ENCODE measurements at places on chromosomes 11 and 22.

DNA sequence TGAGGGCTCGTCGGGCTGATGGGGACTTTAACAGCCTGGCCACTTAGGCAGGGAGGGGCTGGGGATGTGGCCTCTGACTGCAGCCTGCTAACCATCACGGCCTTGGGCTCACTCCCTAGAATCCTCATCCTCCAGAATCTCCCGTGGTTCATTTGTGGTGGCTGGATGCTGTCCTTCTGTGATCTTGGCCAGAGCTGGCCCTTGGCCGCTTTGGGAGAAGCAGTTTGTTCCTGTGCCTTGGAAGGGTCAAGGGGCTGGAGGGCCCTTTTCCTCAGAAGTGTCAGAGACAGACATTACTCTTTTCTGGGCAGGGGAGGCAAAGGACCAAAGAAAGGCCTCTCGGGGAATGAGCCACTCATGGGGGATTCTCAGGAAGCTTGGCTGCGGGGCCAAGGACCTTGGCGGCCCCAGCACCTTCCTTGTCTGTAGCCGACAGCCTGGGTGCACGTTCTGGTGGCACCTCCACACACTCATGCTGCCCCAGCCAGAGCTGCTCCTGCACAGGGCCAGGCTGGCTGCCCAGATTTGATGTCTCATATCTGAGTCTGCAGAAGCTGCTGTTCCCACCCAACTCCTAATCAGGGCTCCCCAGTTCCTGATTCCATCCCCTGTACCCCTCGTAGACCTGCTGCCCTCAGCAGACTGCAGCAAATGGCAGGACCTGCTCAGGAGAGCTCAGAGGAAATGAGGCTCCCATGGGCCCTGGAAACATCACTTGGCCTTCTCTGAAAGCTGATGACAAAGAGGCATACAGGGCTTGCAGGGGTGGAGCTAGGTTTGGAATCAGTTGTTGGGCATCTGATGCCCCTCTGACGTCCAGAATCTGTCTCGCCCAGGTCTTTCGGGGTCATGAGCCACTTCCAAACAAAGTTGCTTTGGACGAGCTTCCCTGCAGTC lies 107.7 kb downstream of the CTTN start:
- no peak for DNase-seq

- no peak for DNase-seq
Measured at GRCh38 chr11:126534141-126534805, 178.8 kb downstream of the ST3GAL4 start.

- DNase-seq: no peak
Measured at GRCh38 chr22:31091106-31091975, 10.2 kb downstream of the SMTN start.

GRCh38 chr11:68213135-68213515 lies at the start of gene KMT5B:
Gene KMT5B (minus strand): TSS chr11:68213296. CDS start chr11:68190076, 23,220 bp downstream.
- peak; percentile 33 for DNase-seq

DNA sequence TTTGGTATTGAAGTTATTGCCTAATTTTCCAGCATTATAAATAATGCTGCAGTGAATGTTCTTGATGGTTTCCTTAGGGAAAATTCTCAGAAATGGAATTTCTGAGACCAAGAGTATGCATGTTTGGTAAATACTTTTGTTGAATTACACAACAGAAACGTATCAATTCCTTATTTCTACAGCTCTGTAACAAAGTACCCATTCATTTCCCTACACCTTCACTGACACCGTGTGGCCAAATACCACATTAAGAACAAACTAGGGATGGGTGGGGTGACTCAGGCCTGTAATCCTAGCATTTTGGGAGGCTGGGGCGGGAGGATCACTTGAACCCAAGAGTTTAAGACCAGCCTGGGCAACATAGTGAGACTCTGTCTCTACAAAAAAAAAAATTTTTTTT lies 21.8 kb downstream of the MCAM start:
- DNase-seq: no peak

- DNase-seq: no peak
Measured at GRCh38 chr11:107494055-107494454, 36.4 kb upstream of the CWF19L2 start.

DNA sequence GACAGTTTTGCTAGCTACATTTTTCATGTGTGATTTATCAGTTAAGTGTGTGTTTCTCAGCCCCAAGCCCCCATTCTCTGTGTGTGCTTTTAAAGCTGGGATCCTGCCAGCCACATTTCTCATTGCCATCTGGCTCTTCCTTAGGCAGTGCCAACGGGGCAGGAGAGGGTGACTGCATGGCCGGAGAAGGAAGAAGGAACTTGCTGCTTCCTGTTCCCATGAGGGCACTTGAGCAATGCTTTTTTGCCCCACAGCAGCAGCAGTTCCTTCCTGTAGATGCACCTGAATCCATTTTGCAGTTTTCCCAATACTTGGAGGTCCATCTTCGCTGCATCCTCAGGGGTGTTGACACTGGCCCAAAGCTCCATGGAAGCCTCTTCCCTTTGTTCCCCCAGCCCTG lies 37.5 kb downstream of the TNRC6B start:
- no peak for DNase-seq

- DNase-seq: no peak
Measured at GRCh38 chr22:22740560-22741276, 96.3 kb downstream of the GGTLC2 start.
